ENCODE measurements at places on chromosomes 7 and 10.

DNA sequence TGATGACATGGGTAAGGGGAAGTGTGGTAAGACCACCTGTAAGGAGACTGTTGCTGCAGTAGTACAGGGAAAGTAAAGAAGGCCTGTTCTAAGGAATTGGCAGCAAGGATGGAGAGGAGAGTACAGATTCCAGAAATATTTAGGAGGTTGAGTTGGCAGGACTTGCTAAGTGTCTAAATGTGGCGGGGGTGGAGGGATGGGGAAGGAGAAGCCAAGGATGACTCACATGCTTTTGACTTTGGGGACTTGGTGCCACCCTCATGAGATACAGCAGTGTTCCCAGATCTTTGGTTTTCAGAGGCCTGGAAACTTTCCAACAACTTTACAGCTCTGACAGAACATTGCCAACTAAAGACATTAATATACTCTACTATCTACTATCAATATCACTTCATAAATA, 45.4 kb downstream of the CDK6 start:
- no peak for DNase-seq

DNA sequence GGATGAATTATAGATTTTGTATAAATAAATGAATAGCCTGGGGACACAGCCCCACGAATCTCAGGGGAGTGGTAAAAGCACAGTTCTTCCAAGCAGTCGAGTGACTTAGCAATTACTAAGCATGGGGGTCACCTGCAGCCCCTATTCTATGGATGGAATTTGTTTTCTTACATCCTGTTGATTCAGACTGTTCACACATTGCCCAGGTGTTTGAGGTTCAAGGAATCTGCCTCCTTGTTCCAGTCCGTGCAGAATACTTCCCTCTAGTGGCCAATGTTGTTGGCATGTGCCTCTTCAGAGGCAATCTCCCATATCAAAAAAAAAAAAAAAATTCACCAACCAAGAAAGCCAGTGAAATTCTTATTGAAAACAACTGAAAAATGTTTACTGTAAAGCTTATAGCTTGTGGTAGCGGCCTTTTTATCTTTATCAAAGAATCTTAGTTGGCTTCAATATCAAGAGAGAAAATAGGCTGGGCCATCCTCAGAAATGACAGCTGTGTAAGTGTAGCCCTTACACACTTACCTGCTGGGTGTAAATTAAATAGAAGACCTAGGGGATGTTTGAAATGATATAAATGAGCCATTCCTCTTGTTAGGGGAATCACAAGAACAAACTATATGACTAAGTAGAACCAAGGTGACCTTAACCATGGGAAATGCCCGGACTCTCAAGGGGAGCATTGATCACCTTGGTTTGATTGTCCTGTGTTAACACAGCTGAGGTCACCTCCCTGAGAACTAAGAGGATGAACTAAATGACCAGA, 7.8 kb downstream of the LIPM start:
- DNase-seq: no peak

DNA sequence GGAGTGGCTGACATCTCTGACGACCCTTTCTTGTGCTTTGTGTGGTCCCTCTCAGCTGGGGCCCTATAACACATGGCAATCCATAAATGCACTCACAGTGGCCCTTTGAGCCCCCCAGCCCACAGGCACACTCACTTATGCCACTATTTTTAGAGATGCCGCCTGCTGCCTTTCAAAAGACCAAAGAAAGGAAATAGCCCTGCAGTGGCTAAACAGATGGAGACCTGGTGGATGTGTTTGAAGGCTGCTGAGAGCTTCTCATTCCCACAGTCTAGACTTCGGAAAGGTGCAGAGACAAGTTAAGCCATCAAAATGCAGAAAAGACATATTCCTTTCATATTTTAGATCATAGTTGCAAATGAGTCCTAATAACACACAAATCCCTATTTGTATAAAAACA, 42.0 kb upstream of the PDZD8 start:
- no peak for DNase-seq

DNA sequence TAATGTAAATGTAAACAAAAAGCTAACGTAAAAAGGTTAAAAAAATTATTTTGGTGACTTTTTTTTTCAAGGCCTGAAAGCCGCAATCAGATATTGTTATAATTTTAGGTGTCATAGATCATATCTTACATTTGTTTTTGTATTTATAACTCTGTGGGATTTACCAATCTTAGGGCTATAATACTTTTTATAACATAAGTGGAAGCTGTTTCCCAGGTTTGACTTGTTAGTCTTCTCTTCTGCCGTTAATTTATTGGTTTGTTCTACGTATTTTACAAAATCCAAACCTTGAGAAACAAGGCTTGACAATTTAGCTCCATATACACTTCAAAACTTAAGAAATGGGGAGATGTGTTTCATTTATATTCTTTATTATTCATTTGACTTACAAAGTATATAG, 119.4 kb downstream of the EVX1 start:
- no peak for DNase-seq

GRCh38 chr7:98137826-98138151, 31.1 kb downstream of the LMTK2 start:
- no peak for DNase-seq

GRCh38 chr7:918441-919113, 35.9 kb downstream of the ADAP1 start:
- no peak for DNase-seq

- DNase-seq: peak; percentile 39
Observed at GRCh38 chr10:6918305-6918704, 338.2 kb upstream of the PRKCQ start.

- DNase-seq: no peak
Observed at GRCh38 chr10:75464478-75465449, 33.3 kb downstream of the LRMDA start.
